K562 (cell line): ENCODE measurements at places on chromosomes 1 and 21. TPM values are rescaled to one million over a fixed set of nuclear protein-coding genes. Genes with fewer than 3 reads are reported as not detected.

- H3K4me3 ChIP-seq: no peak overlapping the region
- no peak for DNase-seq
- peaks cover 63% of the 10 kb centered on the region for H3K36me3 ChIP-seq
- no peaks in the 10 kb centered on the region for H3K27me3 ChIP-seq
- H3K4me1 ChIP-seq: peaks cover 18% of the 10 kb centered on the region; the same call in 2 of the 3 replicates
- H3K27ac ChIP-seq: no peak overlapping the region
These were observed 26.8 kb downstream of the SZRD1 start for GRCh38 chr1:16393570-16394521.

Gene TRABD2B
- total RNA-seq: not detected in 2 replicates

DNA sequence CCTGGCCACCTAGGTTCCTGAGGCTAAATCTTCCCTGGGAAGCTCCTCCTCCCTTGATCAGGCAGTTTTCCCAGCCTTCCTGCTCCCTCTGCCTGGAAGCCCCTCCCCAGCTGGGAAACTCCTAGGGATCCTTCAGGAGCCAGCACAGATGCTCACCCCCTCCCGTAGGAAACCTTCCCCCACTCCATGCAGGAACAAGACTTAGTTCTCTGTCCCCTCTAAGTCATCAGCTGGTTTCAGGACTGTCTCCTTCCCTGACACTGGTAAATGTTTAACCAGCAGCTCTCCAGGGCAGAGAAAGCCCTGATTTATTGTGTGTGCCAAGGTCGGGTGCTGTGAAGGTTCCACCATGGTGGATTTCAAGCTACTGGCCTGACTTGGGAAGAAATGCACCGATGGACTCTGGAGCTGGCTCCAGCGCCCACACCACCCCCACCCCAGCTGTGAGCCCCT, 25.0 kb downstream of the TTC39A start:
- H3K4me3 ChIP-seq: no peak overlapping the region
- H3K4me1 ChIP-seq: peaks cover 18% of the 10 kb centered on the region; the same call in 2 of the 3 replicates
- no peak for DNase-seq
- no peaks in the 10 kb centered on the region for H3K27me3 ChIP-seq

DNA sequence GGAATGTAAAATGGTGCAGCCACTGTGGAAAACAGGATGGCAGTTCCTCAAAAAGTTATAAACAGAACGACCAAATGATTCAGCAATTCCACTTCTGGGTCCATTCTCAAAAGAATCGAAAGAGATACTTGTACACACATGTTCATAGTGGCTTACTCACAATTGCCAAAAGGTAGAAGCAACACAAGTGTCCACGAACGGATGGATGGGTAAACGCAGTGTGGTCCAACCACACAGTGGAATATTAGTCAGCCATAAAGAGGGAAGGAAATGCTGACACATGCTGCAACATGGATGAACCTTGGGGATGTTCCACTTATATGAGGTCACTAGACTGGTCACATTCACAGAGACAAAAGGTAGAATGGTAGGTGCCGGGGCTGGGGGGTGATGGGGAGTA, 5.3 kb downstream of the KRTAP10-1 start:
- no peak overlapping the region for H3K27ac ChIP-seq
- DNase-seq: no peak
- H3K36me3 ChIP-seq: no peaks in the 10 kb centered on the region

GRCh38 chr1:18481921-18482701, 1.4 kb downstream of the KLHDC7A start:
- H3K4me1 ChIP-seq: no peaks in the 10 kb centered on the region; the same call in 2 of the 3 replicates
- no peaks in the 10 kb centered on the region for H3K36me3 ChIP-seq
- peaks cover 14% of the 10 kb centered on the region; the same call in 2 of the 3 replicates for H3K27me3 ChIP-seq
- no peak overlapping the region for H3K27ac ChIP-seq
- DNase-seq: peak; percentile 6

- H3K27ac ChIP-seq: no peak overlapping the region
- no peaks in the 10 kb centered on the region for H3K4me1 ChIP-seq
- no peak for DNase-seq
- no peak overlapping the region for H3K4me3 ChIP-seq
These were observed 121.7 kb downstream of the ADGRL4 start for GRCh38 chr1:78884685-78885452.

Gene TMEM81
- 5.0 and 5.2 TPM in 2 replicates for total RNA-seq

DNA sequence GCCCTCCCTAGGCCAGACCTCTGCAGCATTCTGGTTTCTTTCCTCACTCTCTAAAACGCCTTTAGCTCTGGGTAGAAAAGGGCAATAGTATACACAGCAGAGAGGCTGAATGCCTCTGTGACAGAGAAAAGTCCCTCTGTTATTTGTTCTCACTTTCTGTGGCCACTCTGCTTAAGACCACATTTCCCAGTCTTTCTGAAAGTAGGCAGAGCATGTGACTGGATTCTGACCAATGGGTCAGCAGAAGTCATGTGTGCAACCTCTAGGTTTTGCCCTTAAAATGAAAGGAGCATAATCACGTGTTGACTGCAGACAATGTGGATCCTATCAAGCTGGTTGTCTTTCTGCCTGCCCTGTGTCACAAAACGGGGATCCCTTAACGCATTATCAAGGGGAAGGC, 79.7 kb upstream of the MARK1 start:
- no peaks in the 10 kb centered on the region for H3K36me3 ChIP-seq
- H3K4me3 ChIP-seq: no peak overlapping the region
- no peak for DNase-seq

GRCh38 chr1:180611016-180611930, 20.5 kb upstream of the XPR1 start:
- H3K36me3 ChIP-seq: no peaks in the 10 kb centered on the region
- H3K4me3 ChIP-seq: no peak overlapping the region
- H3K4me1 ChIP-seq: peaks cover 12% of the 10 kb centered on the region

DNA sequence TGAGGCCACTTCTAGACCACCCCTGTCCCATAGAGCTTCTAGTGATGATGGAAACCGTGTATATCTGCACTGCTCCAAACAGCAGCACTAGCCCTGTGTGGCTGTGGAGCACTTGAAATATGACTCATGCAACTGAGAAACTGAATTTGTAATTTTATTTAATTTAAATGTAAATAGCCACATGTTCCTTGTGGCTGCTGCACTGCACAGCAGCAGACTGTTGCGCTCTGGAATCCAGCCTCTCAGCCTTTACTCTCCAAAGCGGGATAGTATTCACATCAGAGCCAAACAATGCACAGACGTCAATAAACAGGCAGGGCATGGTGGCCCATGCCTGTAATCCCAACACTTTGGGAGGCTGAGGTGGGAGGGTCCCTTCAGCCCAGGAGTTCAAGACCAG, 12.0 kb downstream of the CAPN2 start:
- no peak for DNase-seq
- H3K36me3 ChIP-seq: peaks cover 66% of the 10 kb centered on the region; the same call in 2 of the 3 replicates
- no peak overlapping the region for H3K27ac ChIP-seq
- no peaks in the 10 kb centered on the region for H3K27me3 ChIP-seq
- H3K4me3 ChIP-seq: no peak overlapping the region

DNA sequence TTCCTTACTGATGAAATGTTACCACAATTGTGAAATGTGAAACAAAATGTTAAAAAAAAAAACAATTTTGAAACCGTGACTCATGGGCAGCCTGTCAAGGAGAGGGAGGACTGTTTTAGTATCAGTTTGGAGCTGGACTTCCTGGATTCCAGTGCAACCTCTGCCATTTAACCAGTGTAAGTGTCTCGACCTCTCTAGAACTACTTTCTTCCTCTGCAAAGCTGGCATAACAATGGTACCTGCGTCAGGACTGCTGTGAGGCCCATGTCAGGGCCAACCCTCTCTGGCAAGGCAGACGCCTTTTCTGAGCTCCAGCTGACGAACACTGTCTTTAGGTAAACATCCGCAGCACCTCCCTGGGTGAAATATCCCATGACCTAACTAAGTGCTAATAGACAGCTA, 20.9 kb downstream of the URB1 start:
- H3K4me3 ChIP-seq: no peak overlapping the region
- no peak overlapping the region for H3K27ac ChIP-seq
- no peaks in the 10 kb centered on the region for H3K27me3 ChIP-seq
- H3K4me1 ChIP-seq: no peaks in the 10 kb centered on the region
- no peak for DNase-seq

Gene MPL
- total RNA-seq: not detected in 2 replicates

Gene NBPF20
- 0.71 and 1.4 TPM in 2 replicates for total RNA-seq

GRCh38 chr1:17078991-17079868, 25.4 kb upstream of the SDHB start:
- H3K36me3 ChIP-seq: no peaks in the 10 kb centered on the region
- H3K4me3 ChIP-seq: no peak overlapping the region
- H3K27me3 ChIP-seq: peaks cover 33% of the 10 kb centered on the region
- no peak for DNase-seq
